ENCODE measurements at places on chromosomes 12 and 14.

DNA sequence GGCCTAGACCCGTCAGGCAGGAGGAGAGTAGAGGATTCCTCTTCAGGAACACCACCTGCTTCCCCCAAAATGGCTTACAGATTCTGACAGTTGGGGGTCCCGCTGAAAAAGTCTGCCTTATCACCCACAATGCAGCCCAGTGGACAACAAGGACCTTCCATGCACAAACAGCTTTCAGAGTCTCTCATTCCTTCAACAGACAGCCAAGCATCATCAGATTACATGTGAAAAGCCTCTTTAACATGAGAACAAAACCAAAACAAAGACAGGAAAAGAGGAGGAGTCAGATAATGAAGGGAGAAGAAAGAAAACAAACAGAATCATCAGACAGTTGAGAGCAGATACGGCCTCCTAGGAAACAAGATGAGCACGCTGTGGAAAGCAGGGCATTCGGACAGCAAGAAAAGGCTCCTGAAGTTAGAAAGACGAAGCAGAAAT, 18.3 kb downstream of the KCTD10 start:
- DNase-seq: no peak

- no peak for DNase-seq
Measured at GRCh38 chr14:54708161-54708560, 141.2 kb downstream of the SAMD4A start.

DNA sequence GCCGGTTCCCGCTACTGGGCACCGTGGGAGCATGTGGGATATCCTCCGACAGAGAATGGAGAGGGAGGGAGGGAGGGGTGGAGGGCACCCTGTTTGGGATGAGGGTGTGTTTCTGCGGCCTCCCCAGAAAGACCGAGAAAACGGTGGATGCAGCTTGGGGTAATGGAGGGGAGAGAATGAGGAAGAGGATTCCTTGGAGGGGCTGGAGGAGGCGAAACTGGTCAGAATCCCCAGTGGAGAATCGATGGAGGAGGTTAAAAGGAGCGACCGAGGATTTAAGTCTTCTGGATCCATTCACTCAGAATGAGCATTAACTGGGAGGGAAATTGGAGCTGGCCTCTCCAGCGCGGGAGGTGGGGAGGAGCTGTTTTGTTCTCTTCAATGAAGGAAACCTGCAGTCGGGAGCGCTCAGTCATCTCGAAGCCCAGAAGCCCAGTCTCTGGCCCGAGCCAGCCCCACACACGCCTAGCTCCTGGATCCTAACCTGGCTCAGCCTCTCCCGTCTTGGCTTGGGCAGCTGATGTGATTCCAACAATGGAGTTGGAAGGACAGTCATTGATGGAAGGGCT, 581 bp downstream of the ARG2 start:
- no peak for DNase-seq

DNA sequence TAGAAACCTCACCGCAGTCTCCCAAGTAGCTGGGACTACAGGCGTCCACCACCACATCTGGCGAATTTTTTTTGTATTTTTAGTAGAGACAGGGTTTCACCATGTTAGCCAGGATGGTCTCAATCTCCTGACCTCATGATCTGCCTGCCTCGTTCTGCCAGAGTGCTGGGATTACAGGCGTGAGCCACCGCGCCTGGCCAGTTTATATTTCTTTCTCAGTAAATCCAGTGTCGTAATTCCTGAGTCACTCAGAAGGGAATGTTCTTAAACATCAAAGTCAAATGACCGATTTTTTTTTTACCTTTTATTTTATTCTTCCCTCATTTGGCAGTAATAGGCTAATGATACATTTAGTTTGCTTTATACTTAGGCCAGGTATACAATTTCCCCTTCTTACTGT, 80.5 kb downstream of the FBXO33 start:
- DNase-seq: no peak

- DNase-seq: no peak
Measured at GRCh38 chr14:70685474-70686197, 43.9 kb downstream of the TTC9 start.

GRCh38 chr12:39116861-39117260, 211.5 kb upstream of the CPNE8 start:
- no peak for DNase-seq

- no peak for DNase-seq
Measured at GRCh38 chr12:31491241-31491794, 99.6 kb downstream of the DENND5B start.

DNA sequence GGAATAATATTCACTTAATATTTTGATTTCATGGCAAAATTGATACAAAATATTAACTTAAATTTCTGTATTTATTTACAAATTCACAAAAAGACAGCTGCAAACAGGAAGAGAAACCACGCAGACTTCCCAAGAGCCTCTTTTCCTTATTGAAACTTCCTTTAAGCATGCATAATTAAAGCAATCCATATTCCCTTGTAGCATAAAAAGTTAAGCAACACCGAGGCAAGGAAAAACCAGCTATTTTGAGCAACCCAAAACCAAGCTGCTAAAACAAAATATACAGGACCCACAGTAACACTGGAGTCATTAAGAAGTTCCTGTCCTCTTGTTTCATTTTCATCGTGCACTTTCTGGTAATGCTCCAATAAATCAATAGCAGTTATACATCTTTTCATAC, 58.0 kb downstream of the EEA1 start:
- DNase-seq: no peak

GRCh38 chr14:103871596-103872480, 24.5 kb upstream of the PPP1R13B start:
- no peak for DNase-seq

DNA sequence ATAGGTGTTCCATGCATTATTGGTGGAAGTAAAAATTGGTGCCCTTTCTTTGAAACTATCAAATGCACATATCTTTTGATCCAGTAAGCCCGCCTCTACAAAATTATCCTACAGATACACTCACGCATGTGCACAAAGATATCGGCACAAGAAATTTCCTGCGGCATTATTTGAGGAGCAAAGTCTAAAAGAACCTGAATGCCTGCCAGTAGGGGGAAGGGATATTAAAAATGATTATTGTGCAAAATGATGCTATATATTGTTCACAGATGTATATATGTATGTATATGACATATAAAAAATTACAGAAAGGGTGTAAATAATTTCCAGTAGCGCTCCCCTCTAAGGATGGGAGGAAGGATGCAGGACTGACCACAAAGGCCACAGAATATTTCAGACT, 24.7 kb upstream of the ADIPOR2 start:
- DNase-seq: no peak

- DNase-seq: no peak
Measured at GRCh38 chr14:100679707-100680438, 46.8 kb upstream of the DLK1 start.

DNA sequence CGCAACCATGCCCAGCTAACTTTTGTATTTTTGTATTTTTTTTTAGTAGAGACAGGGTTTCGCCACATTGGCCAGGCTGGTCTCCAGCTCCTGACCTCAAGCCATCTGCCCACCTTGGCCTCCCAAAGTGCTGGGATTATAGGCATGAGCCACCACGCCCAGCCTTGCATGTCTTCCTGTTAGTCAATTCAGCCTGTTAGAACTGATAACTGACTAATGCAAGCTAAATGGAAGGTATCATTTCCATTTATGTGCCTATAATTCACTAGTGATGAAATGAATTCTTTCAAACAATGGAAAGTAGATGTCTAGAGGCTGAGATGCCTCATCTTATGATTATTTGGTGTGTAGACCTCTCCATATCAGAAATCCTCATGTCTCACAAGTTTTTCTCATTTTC, 37.3 kb upstream of the DIP2B start:
- DNase-seq: no peak

DNA sequence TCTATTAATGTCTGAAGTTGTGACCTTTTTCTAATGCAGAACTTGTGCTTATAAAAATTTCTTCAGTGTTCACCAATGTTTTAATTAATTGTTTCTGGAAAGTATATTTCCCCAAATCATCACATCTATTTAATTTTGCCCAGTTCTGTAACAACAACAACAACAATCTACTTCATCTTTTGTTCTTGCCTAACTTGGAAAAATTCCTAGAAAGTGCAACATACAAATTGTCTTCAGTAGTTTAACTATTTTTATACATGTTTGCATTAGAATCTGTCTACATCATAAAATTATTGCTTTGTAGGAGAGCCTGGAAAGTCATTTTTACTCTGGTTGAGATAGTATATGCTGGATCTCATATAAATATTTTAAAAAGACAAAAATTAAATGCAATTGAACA, 38.5 kb downstream of the CCER1 start:
- no peak for DNase-seq

DNA sequence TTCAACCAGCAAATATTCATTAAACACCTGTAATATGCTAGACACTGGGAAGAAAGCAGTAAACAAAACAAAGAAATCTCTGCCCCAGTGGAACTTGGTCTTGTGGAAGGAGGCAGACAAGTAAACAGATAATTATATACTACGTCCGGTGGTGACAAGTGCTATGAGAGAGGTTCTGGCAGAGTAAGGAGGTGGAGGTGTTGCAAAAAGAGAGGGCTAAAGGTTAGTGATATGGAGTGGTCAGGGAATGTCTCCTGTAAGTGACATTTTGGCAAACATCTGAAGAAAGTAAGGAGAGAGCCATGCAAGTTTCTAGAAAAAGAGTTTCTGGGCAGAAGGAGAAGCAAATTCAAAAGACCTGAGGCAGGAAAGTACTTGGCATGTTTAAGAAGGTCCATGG, 73.4 kb downstream of the RIC8B start:
- no peak for DNase-seq

DNA sequence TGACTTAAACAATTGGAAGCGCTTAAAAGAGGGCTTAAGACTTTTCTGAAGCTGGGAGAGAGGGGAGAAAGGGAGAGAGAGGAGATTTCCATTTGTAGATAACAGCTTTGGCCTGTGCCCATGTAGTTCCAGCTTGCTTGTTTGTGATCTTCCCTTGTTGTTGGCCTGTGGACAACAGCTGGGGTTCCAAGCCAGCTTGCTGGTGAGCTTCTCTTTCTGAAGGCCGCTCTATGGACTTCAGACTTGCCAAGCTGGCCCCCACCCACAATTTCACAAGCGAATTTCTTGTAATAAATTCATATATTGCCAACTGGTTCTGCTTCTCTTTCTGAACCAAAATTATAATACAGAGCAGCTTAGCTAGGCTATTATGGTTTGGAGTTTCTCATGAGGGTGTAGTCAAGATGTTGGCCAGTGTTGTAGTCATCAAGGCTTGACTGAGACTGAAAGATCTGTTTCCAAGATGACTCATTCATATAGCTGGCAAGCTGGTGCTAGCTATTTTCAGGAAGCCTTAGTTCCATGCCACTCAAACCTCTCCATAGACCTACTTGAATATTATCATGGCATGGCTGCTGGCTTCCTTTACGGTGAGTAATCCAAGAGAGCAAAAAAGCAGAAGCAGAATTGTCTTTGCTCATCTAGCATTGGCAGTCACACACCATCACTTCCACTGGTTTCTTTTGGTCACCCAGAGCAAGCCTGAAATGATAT, 89.4 kb downstream of the ATP23 start:
- DNase-seq: peak; percentile 37

DNA sequence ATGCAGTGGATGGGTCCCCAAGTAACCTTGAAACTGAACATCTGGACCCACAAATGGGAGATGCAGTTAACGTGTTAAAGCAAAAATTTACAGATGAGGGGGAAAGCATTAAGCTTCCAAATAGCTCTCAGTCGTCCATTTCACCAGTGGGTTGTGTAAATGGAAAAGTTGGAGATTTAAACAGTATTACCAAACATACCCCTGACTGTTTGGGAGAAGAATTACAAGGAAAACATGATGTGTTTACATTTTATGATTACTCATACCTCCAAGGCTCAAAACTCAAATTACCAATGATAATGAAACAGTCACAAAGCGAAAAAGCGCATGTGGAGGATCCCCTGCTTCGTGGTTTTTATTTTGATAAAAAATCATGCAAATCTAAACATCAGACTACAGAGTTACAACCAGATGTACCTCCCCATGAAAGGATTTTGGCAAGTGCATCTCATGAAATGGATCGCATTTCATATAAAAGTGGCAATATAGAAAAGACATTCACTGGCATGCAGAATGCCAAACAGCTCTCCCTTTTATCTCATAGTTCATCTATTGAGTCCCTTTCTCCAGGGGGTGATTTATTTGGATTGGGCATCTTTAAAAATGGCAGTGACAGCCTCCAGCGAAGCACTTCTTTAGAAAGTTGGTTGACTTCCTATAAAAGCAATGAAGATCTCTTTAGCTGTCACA, 116.6 kb upstream of the NPAS3 start:
- no peak for DNase-seq

GRCh38 chr14:55741240-55741639, 161.2 kb downstream of the KTN1 start:
- DNase-seq: no peak

GRCh38 chr12:11815397-11815796, 165.9 kb downstream of the ETV6 start:
- no peak for DNase-seq

DNA sequence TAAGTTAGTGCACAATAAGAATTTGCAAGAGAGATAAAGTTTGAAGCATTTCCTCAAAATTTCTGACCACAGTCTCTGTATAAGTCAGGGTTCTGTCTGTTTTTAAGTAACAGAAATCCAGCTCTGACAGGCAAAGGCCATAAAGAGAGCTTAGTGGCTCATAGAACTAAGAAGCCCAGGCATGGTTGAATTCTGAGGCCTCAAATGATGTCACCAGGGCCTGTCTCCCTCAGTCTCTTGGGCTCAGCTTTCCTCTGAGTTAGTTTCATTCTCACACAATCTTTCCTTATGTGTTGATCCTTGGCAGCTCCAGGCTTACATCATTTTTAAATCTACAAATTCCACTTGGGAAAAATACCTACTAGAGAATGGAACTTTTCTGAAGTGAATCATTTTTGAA, 173.4 kb upstream of the ATP2B1 start:
- no peak for DNase-seq

GRCh38 chr12:89299931-89300330, 52.4 kb downstream of the DUSP6 start:
- DNase-seq: no peak

DNA sequence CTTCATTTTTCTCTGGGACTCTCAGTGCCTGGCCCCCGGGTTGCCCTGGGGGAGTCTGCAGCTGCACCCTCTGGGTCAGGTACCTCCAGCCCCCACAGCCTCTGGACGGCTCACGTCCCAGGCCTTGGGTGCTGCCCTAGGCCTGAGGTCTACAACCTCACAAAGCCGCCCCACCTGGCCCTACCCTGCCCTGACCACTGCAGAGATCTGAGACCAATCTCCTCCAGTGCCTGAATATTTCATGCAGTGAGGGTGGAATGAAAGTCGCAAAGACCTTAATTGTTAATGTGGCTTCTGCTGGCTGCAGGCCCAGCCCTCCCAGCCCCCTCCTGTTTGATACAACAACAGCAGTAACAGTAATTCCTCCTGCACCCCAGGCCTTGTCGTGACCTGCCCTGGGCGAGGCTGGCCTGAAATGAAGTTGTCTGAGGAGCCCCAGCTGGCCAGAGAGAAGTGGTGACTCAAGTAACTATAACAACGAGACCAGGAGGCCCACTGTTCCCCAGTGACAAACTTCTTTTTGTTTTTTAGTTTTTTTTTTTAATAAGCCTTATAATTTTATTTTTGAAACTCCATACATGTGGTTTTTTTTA, 8.8 kb upstream of the CCDC85C start:
- no peak for DNase-seq
